ENCODE measurements at places on chromosomes 3 and 15.

DNA sequence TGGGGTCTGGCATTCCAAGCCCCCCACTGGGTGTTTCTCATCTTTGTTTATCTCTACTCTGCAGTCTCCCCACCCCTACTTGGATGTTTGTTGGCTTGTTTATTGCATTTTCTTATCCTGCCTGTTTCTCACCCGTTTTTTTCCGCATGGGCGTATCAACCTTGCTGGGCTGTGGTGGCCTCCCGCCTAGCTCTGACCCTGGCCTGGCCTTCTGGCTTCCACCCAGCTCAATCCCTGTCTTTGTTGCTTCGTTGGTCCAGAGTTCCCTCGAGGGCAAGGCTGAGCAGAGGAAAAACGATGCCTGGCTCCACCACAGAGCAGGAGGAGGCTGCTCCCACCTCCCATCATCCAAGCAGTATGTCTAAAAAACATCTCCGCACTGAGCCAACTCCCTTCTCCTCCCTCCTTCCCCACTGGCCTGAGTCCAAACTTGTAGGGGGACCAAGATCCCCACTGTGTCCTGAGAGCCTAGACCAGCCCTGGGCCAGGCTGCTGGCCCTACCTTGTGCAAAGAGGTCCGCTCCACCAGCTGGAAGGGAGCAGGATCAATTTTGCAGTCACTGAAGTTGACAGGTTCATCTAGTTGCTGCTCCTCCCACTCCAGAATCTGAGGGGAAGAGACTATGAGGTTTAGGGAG is 9.8 kb downstream of the CLCN2 start:
- DNase-seq, result no peak

GRCh38 chr3:89613241-89613640 is 505.8 kb downstream of the EPHA3 start:
- DNase-seq, result no peak

GRCh38 chr3:195291121-195291520 is 20.2 kb upstream of the XXYLT1 start:
- no peak for DNase-seq

DNA sequence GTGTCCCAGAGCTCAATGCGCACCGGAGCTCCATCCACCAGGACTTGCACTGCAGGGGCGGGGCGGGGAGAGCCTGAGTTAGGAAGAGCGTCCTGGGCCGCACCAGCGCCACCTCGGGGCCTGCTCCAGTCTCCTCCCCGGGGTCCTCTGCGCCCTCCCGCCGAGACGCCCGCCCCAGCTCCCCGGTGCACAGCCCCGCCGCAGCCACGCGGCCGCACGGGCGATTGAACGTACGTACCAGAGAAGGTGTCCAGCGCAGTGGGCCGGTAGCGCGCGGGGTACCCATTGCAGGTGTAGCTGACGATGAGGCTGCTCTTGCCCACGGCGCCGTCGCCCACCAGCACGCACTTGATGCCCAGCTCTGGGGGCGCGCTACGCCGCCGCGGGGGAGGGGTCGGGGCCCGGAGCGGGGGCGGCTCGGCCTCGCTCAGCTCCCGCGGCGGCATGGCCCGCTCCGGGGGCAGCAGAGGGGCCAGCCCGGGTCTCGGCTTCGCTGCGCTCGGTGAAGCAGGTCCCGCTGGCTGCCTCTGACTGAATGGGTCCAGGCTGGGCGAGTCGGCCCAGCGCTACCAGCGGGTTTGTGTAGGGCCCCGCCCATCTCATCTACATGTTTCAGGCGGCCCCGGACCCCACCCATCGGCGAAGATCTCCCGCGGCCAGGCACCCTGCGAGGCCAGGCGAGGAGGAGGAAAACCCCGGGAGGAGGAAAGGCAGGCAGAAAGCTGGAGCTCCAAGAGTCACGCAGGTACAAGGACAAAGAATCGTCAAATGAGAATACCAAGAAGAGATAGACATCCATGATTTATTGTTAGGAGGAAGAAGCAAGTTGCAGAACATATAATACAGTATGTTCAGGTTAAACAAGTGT is at the start of gene RHOV:
RHOV (minus strand) TSS at position 541 of the 868 bp plus-strand sequence; CDS start at position 446, 95 bp downstream.
- DNase-seq, result peak; percentile 20

- no peak for DNase-seq
Observed at GRCh38 chr3:34008191-34008590, 209.8 kb downstream of the PDCD6IP start.

GRCh38 chr3:16040991-16041390 is 133.5 kb upstream of the GALNT15 start:
- no peak for DNase-seq

GRCh38 chr3:72661115-72661457 is 187.2 kb downstream of the SHQ1 start:
- no peak for DNase-seq

DNA sequence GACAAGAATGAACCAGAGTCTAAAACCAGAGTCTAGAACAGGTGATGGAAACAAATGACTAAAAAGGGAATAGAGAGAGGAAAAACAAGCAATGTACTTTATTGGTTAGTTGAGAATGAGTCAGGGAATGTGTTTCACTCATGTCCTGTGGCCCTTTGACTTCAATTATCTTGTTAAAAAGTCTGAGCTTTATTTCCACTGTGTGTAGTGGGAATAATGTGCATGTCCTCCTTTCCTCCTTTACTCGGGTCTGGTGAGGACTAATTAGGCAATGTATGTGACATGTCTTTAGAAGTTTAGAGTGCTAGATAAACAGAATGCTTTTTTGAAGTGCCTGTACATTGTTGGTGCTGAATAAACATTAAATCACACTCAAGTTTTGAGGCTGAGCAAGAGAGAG is 21.3 kb downstream of the LSAMP start:
- DNase-seq, result no peak

- no peak for DNase-seq
Observed at GRCh38 chr15:50134524-50135024, 15.5 kb upstream of the ATP8B4 start.

- DNase-seq, result no peak
Observed at GRCh38 chr3:131151-131888, 65.2 kb upstream of the CHL1 start.

- DNase-seq, result no peak
Observed at GRCh38 chr15:58932710-58933280, 684 bp downstream of the SLTM start.

- DNase-seq, result no peak
Observed at GRCh38 chr15:41438206-41438605, 21.3 kb downstream of the RTF1 start.

GRCh38 chr3:137769322-137770065 is 5.4 kb downstream of the SOX14 start:
- DNase-seq, result no peak

DNA sequence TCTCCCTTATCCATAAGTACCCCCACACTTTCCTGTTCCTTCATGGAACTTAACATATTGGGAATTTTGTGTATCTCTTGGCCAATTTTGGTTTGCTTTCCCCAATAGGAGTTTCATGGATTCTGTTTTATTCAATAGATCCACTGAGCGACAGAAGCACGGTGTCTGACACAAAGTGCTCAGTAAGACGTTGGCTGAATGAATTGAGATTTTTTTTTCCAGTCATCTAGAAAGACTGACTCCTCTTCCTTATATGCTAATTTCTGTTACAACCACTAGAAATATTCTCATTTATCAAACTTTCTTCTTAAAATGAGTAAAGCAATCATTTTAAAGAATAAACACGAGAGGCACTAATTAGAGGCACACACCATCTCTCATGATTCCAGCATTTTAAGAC is 48.1 kb downstream of the UBP1 start:
- DNase-seq, result no peak

- no peak for DNase-seq
Observed at GRCh38 chr3:23055733-23056376, 147.3 kb upstream of the UBE2E2 start.

DNA sequence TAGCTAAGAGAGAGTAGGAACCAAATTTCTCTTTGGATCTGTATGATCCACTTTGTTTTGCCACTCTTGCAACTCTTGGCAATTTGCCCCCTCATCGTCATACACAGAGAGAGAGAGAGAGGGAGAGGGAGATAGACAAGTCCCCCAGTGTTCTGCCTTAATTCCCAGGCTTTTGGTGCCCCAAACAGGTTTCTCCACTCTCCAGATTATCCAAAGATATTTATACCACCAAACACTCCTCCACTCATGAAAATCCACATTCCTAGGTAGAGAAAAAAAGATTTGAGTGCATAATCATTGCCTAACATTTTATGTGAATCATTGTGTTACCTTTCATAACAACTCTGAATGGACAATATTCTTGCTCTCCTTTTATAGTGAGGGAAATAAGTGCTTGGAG is 15.3 kb downstream of the ACP3 start:
- DNase-seq, result no peak

DNA sequence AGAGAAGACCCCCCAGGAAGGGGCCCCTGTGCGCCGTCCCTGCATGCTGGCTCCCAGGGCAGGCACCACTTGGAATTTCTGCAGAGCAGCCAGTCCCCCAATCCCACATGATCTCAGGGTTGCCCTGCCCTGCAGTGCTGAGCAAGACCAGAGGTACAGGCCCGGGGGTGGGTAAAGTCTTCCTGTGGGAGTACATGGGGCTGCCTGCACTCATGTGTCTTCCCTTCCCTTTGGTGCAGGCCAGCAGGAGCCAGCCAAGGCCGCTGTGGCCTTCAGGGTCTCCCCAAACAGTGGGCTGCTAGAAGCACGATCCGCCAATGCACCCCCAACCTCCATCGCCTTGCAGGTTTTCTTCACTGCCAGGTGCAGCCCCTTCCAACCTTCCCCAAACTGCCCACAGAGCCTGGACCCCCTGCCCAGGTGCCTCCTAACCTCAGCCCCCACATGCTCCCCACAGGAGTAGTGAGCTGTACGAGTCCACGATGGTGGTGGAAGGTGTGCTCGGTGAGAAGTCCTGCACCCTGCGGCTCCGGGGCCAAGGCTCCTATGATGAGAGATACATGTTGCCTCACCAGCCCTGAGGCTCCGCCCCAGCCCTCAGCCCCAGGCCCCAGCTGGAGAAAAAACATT is 15.0 kb downstream of the ACAA1 start:
- DNase-seq, result no peak

DNA sequence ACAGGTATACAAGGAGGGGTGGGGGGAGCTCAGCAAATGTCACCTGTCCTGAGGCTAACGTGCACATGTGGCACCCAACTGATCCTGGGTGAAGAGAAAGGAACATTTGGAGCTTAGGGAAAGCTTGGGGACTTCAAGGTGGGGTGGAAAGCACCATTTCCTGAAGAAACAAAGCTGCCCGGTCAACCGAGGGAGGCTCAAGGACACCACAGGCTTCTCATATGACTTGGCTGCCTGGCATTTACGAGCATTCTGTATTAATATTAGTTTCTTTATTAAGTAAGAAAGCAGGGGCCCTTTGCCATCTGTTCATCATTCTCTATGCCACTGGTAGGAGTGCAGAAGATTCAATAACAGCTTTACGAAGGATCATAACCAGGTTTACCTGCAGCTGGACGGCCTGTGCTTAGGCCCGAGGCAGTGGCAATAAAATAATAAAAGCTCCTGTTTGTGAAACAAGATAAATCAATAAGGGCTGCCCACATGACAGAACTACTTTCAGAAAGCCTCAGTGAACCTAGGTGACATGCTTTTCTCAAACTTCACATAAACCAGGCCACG is 54.0 kb downstream of the ETV5 start:
- DNase-seq, result no peak

GRCh38 chr3:178672275-178672674 is 136.0 kb downstream of the KCNMB2 start:
- no peak for DNase-seq

- no peak for DNase-seq
Observed at GRCh38 chr3:32117320-32117719, 10.9 kb downstream of the GPD1L start.

DNA sequence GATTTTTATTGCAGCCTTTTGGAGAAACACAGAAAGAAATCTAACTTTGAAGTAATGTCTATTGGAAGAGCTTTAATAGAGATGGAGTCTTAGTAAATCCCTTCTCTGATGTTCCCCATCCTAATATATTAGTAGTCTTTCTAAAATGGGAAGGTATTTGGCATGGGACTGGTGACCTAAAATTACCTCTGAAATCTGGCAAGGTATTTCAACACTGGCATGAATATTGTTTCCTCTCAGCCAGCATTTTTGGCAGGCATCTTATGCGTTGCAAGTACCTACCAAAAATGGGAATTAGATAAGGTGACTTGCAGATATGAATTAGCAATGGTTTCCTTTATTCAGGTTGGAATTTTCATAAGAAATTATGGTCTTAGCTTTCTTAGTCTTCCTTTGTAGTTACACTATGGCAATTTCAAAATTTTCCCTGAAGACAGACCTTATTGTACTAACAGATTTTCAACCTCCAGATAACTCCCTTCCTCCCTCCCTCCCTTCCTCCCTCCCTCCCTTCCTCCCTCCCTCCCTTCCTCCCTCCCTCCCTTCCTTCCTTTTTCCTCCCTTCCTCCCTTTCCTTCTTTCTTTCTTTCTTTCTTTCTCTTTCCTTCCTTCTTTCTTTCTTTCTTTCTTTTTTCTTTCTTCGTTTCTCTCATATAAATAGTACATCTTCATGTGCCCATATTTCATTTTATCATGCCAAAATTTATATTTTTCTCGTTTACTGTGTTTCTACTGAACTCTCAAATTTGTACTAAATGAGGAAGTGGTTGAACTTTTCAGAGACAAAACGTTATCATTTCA is 168.2 kb upstream of the KCNMB2 start:
- no peak for DNase-seq

DNA sequence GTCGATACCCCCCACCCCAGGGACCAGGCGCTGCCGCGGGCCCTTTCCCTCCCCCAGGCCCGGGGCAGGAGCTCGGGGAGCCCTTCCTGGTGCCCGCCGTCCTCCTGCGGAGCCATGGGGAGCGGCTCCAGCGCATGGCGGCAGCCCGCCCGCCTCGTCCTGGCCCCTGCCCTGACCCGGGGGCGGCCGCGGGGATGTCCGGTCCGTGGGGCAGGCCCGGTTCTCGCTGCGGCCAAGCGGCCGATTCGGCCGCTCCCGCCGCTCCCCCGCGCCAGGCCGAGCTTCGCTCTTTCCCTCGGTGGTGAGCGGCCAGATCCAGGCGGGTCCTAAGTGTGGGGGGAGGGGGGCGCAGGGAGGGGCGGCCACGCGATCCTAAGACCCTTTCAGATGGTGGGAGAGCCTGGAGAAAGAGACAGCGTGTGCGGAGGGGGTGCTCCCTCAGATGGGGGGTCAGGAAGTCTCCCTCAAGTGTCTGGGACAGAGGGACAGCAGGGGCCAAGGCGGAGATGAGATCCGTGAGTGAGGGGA is 1.3 kb downstream of the NEIL1 start:
- DNase-seq, result no peak

GRCh38 chr3:172646439-172647015 is 64.3 kb downstream of the NCEH1 start:
- DNase-seq, result no peak

- no peak for DNase-seq
Observed at GRCh38 chr3:55897573-55898224, 410.6 kb upstream of the WNT5A start.

DNA sequence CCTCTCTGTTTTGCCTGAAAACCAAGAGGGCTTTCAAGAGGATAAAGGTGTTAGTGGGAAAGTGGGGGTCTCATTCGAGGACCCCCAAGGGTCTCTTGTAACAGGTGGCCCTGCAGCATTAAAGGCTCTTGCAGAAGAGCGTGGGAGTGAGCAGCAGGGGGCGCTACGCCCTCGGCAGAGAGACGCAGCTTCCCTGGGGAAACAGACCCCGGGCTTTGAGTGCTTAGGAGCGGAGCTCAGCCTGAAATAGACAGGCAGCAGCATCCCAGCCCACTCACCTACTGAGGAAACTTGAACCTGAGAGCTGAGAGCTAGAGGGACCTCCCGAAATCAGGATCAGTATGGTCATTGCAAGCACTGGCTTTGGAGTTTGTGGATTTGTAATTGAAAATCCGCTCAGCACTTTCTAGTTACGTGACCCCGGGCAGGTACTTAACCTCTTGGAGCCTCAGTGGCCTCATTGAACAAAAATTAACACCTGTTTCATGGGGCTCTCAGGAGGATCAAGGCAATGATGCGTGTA is 25.7 kb downstream of the RPLP1 start:
- DNase-seq, result no peak

Data from stimulated activated CD4-positive, alpha-beta T cell treated with anti-CD3 and anti-CD28 coated beads, TNF-alpha, amount 100 ng/mL, for 24 hours (primary cell).